Activated CD4-positive, alpha-beta T cell treated with anti-CD3 and anti-CD28 coated beads, Interleukin-2, Interleukin-6, amounts not matched to agents 100 ng/mL and 50 ng/mL, durations not matched to agents 16 hours and 8 hours (primary cell): ENCODE measurements at places on chromosomes 1 and 21.

- DNase-seq, result peak; percentile 90
Measured at GRCh38 chr1:184890539-184890973, 83.8 kb downstream of the NIBAN1 start.

- peak; percentile 12 for DNase-seq
Measured at GRCh38 chr1:226403201-226404034, 4.5 kb downstream of the PARP1 start.

GRCh38 chr1:87236585-87236984 lies 92.1 kb upstream of the LMO4 start:
- DNase-seq, result peak; percentile 6

DNA sequence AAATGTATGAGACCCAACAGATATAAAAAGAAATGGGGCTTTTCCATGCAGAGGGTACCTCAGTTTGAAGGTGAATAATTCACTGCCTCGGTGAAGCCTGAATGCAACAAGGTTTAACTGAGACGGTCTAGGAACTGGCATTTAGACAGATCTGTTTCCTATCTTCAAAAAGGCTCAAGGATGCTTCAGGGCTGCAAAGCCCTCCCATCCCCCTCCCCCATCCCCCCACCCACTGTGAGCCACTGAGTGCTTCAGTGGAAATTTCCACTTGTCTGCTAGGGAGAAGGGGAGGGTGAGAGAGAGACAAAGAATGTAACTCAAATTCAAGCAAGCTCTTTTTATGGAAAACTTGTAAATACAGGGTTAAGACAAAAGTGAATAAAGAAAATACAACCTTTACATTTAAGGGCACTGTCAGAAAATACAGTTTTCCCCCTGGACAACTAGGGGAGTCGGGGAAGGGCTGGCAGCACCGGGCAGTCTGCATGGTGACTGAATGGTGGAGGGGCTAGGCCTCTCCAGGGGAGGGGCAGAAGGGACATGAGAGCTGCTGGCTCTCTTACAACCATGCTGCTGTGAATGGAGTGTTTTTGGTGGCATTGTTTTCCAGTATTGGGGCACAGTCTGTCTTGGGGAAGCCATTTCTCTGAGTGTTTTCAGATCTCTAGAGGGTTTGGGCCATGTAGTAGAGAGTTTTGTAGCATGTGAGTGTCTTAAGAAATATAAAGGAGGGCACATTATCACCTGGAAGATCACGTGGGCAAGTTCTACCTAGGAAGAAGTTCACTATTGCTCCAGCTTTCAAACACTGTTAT lies 56.7 kb downstream of the MRPS6 start:
- DNase-seq, result no peak
